Naive B cell (primary cell): ENCODE measurements at places on chromosomes 16 and 17. TPM values are rescaled to one million over a fixed set of nuclear protein-coding genes. Genes with fewer than 3 reads are reported as not detected.

Gene CTRB1
- polyA plus RNA-seq = not detected

- peak overlapping the region; percentile 95 for H3K27ac ChIP-seq
- H3K4me3 ChIP-seq = peak overlapping the region; percentile 93
- H3K4me1 ChIP-seq = peaks cover 35% of the 10 kb centered on the region
- H3K27me3 ChIP-seq = no peaks in the 10 kb centered on the region
These were observed 559 bp downstream of the MVD start for GRCh38 chr16:88662222-88662842.

Gene KRTAP9-4
- not detected for polyA plus RNA-seq

Gene CLUH
- 4.1 TPM for polyA plus RNA-seq

DNA sequence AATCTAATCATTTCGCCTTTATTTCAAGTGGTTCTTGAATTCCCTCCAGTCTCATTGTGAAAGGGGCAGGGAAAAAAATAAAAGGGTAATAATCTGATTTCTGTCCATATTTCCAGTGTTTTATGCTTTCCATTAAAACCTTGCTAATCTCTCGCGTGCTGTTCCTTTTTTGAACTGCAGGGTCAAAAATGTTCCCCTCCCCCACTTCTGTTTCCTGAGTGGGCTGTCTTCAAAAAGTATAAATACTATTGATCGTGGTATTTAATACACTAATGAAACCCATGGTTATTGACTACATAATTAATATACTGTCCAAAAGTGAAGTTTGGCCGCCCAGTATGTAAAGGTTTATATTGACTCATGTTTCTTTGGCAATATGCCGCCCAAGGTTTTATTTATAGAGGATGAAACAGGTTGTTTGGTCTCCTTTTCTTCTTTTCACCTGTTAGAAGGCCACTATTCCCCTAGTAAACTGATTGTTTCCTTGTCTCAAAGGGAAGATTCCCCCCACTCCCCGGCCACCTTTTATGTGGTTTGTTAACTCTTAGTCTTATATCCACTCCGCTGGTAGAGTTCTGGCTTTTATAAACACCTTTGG, 69.7 kb downstream of the RPA1 start:
- peak overlapping the region; percentile 61 for H3K27ac ChIP-seq
- peaks cover under 1% of the 10 kb centered on the region for H3K4me1 ChIP-seq
- no peak overlapping the region for H3K4me3 ChIP-seq
- no peak for DNase-seq
- H3K27me3 ChIP-seq = no peaks in the 10 kb centered on the region
- peaks cover 6% of the 10 kb centered on the region for H3K36me3 ChIP-seq

Gene CD19
- polyA plus RNA-seq = 351 TPM

DNA sequence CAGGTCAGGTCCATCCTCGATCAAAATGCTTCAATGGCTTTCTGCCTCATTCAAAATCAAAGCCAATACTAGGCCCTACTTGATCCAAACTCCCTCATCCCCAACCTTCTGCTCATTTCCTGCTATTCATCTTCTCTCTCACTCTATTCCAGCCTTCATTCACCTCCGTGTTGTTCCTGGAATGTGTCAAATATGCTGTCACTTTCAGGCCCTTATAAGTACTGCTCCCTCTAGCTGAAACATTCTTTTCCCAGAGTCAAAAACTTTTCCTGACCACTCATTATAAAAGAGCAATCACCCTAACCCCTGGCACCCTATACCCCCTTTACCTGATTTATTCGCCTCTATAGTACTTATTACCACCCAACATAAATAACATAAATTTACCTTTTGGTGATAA, 303.7 kb upstream of the PMFBP1 start:
- no peak overlapping the region for H3K4me3 ChIP-seq
- no peaks in the 10 kb centered on the region for H3K27me3 ChIP-seq
- H3K4me1 ChIP-seq = peaks cover 4% of the 10 kb centered on the region
- no peak overlapping the region for H3K27ac ChIP-seq

DNA sequence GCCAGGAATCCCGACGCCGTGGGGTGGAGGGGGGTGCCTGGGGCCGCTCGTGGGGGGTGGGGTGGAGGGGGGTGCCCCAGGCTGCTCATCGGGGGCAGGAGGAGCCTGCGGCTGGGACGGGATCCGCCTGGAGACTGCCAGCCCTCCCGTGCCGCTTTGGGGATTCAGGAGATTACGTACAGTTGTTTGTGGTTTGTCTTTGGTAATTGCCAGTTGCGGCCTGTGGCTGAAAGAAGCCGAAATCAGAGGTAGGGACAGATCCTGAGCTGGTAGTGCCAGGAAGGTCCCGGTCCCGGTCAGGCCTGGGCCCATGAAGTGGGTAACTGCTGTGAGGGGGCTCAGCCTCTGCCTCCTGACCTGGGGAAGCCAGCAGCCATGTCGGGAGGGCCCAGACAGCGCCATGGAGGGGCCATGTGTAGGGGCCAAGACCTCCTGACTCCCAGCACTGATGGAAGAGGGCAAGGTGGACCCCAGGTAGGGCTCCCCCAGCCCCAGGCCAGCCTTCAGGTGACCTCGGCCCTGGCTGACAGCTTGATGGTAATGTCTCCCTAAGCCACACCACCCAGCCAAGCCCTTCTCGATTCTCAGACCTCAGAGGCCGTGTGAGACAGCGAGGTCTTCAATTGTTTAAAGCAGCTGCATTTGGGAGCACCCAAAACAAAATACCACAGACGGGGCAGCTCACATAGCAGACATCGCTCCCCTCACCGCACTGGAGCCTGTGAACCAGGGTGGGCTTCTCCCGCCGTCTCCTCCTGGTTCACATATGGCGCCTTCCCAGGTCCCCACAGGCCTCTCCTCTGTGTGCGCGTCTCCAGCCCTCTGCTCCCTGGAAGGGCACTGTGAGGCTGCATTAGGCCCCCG, 34.9 kb upstream of the SSTR5 start:
- DNase-seq = no peak
- peaks cover 8% of the 10 kb centered on the region for H3K27me3 ChIP-seq
- H3K4me1 ChIP-seq = no peaks in the 10 kb centered on the region
- no peak overlapping the region for H3K4me3 ChIP-seq
- no peaks in the 10 kb centered on the region for H3K36me3 ChIP-seq
- H3K27ac ChIP-seq = no peak overlapping the region

- no peaks in the 10 kb centered on the region for H3K27me3 ChIP-seq
- no peak overlapping the region for H3K4me3 ChIP-seq
- no peak overlapping the region for H3K27ac ChIP-seq
- no peak for DNase-seq
These were observed 410.4 kb downstream of the CPPED1 start for GRCh38 chr16:12393239-12393638.

DNA sequence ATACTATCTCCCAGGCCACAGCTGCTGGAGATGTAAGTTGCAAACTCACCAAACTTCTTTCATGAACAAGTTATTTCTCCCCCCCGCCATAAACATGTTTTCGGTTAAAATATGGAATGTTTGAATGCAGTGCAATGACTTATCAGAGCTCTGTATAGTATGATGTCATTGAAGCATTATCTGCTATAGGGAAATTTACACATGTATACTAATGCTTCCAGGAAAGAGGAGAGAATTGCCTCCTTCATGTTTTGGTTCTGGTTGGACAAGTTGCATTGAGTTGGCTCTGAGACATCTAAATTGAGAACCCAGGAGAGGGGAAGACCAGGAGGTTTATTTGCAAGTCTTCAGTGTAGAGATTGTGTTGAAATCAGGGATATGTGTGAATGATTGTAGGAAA, 20.8 kb downstream of the UQCRC2 start:
- no peaks in the 10 kb centered on the region for H3K36me3 ChIP-seq
- H3K4me1 ChIP-seq = no peaks in the 10 kb centered on the region

- no peaks in the 10 kb centered on the region for H3K27me3 ChIP-seq
- peaks cover 65% of the 10 kb centered on the region for H3K4me1 ChIP-seq
- H3K4me3 ChIP-seq = no peak overlapping the region
- H3K27ac ChIP-seq = peak overlapping the region; percentile 74
- DNase-seq = no peak
These were observed 38.3 kb downstream of the CDK5R1 start for GRCh38 chr17:32525122-32525521.

Gene TSPAN10
- 0.86 TPM for polyA plus RNA-seq

GRCh38 chr17:74778960-74779359, 2.8 kb upstream of the NAT9 start:
- no peak for DNase-seq
- no peak overlapping the region for H3K27ac ChIP-seq
- H3K36me3 ChIP-seq = no peaks in the 10 kb centered on the region
- H3K4me3 ChIP-seq = no peak overlapping the region
- peaks cover 44% of the 10 kb centered on the region for H3K4me1 ChIP-seq

GRCh38 chr17:81027591-81028505, 7.1 kb upstream of the BAIAP2 start:
- DNase-seq = no peak
- peaks cover 5% of the 10 kb centered on the region for H3K36me3 ChIP-seq
- H3K27ac ChIP-seq = no peak overlapping the region
- H3K27me3 ChIP-seq = peaks cover 19% of the 10 kb centered on the region
- no peak overlapping the region for H3K4me3 ChIP-seq
- H3K4me1 ChIP-seq = peaks cover 5% of the 10 kb centered on the region

Gene HASPIN
- 0.76 TPM for polyA plus RNA-seq

Gene TBC1D3E
- not detected for polyA plus RNA-seq

GRCh38 chr17:55452139-55452790, 30.6 kb upstream of the MMD start:
- no peak overlapping the region for H3K27ac ChIP-seq
- DNase-seq = no peak
- H3K36me3 ChIP-seq = peaks cover 7% of the 10 kb centered on the region
- H3K4me3 ChIP-seq = no peak overlapping the region
- no peaks in the 10 kb centered on the region for H3K4me1 ChIP-seq

DNA sequence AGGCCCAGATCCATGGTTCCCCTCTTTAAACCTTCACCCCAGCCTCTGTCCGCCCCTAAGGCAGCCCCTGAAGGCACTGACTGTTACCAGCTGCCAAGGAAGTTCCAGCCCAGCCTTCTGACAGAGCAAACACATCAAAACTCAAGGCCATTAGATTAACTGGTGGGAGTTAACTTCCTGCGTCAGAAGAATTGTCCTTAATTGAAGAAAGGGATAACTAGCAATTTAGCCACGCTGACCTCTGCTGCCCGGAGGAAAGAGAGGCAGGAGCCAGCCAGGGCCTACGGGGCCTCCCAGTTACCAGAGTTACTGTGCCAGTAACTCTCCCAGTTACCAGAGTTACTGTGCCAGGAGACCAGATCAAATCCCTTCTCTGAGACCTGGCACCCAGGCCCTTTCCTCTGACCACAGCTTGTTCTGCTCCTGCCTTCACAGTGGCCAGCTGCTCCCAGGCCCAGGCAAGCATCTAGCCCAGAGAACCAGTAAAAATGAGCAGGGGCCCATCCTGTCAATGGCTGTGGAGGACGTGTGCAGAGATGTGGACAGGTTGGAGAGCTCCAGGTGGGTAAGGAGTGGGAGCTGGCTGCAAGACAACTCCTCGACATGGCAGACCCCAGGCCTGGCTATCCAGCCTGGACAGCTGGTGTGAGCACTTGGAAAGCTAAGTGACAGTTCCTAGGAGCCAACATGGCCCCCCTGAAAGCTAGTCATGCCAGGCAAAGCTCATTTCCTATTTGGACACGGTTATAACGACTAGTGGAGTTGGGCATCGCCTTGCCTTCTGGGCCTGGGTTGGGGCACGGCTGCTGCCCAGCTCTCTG, 2.8 kb upstream of the PITPNM3 start:
- no peak overlapping the region for H3K4me3 ChIP-seq
- peaks cover 69% of the 10 kb centered on the region for H3K27me3 ChIP-seq
- no peak overlapping the region for H3K27ac ChIP-seq
- H3K4me1 ChIP-seq = peaks cover 16% of the 10 kb centered on the region
